ENCODE measurements at places on chromosomes 2 and 18.

DNA sequence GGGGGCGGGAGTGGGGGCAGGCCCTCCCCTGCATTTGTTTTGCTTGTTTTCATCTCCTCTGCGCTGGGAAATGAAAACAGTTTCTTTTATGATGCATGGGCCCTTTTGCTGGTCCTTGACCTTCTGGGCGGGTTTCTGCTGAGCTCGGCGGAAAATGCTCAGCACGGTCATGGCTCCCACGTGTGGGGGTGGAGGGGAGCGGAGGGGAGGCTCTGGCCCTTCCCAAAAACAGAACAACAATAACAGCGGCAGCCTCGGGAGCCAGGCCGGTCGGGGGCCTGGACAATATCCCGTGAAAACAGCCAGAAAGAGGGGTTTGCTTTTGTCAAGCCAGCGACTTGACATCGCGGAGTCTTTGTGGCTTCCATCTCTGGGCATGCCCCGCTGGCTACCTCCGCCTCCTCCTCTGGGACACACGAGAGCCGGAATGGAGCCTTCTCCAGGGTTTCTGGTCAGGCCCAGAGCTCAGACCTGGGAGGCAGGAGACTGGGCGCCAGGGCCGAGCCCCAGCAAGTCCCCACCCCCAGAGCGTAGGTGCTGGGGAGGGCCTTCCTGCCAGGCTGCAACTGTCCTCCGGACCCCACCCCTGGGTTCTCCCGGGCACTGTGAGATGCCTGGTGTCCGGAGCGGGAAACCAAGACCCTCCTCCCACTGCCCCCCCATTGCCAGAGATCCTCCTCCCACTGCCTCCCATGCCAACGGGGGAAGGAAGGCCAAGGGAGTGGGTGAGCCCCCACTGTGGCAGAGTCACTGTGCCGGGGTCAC lies 35.9 kb upstream of the SNED1 start:
- DNase-seq = peak; percentile 8

DNA sequence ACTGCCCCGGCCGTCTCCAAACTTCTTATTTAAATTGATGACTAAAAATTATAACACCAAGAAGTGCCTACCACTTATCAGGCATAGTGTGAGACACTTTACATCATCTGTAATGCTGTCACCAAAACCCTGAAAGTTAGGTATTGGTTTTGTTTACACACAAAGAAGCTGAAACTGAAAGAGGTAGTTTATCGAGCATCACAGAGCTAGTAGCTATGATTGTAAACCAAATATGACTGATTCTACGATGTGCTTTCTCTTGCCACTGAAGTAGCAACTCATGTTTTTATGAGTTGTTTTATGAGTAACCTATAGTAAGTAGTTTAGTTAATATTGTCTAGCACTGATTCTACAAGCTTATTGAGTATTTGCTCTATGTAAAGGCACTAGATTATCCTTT lies 31.5 kb downstream of the DYNC1I2 start:
- no peak for DNase-seq

GRCh38 chr2:71606244-71606643 lies 152.9 kb downstream of the DYSF start:
- DNase-seq = no peak

DNA sequence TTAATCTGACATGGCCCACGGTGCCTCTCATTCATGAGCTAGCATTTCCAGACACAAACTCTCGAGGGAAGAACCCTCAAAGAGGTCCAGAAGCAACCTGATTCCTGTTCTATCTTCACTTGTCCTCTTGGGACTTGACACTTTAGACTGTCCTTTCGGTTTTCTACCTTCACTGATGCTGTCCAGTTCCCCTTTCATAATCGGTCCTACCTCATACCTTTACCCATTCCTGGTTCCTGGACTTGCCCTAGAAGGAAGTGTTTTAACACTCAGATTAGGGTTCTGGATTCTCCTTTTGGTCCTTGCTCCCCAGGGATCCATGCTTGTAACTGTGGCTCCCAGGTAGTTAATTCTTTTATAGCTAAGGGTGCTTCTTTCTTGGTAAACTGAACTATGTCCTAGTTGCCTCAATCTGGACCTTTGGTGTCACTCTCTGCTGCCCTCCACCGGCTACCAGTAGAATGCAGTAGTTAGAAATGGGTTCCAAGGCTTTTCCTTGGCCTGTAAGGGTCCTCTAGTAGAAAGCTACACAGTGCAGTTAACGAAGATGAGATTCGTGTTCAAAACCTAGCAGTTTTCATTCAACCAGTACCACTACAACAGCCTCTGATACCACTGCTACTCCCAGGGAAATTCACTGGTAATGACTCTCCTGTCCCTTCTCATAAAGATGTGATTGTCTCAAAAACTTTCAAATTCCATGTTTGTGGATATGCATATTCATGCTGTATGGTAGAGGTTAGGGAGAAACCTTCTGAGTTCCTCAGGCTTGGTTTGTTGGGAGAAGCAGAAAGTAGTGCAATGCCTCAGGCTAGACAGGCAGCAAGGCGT lies 178.1 kb upstream of the CYP26B1 start:
- DNase-seq = no peak

DNA sequence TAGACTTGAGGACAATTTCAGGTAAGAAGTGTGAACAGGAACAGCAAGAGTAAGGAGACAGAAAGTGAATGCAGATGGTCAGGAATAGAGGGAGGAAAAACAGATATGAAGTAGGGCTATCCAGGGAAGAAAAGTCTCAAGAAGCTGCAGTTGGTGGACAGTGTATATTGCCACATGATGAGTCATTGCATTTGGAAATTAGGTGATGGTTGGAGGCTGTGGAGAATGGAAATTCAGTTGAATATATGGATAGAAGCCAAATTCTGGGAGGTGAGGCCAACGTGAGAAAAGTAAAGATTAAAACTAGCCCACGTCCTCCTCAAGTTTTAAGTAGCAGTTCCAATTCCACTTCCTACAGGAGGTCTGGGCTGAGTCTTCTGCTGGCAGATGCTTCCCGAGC lies 158.4 kb downstream of the UBE2E3 start:
- DNase-seq = no peak

- no peak for DNase-seq
Observed at GRCh38 chr2:19900931-19901441, 797 bp downstream of the TTC32 start.

DNA sequence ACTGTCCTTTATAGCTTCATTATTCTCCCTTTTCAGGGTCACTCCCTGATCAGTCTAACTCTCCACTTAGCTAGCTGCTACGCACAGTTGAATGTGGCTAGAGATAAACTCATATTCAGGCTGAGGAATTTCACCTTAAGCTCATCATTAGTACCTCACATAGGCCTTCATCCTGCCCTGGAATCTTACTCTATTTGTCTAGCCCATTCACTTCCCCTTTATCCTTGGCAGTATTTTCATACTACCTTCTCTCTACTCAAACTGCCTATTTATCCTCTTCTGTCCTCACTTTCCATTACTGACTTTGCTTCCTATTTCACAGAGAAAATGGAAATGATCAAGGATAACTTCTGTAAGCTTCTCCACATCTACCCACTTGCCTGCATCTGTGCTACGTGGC lies 10.6 kb upstream of the DSC2 start:
- no peak for DNase-seq

All from progenitor cell of endocrine pancreas (in vitro differentiated cells).